CD4-positive, alpha-beta T cell treated with Interleukin-15 for 1 hour (primary cell): ENCODE measurements at places on chromosomes 3 and 15.
A peak's percentile ranks its signal among the peaks of the same experiment; 100 is the strongest.

- no peak for DNase-seq
Measured at GRCh38 chr3:173753593-173753992, 356.0 kb downstream of the NLGN1 start.

DNA sequence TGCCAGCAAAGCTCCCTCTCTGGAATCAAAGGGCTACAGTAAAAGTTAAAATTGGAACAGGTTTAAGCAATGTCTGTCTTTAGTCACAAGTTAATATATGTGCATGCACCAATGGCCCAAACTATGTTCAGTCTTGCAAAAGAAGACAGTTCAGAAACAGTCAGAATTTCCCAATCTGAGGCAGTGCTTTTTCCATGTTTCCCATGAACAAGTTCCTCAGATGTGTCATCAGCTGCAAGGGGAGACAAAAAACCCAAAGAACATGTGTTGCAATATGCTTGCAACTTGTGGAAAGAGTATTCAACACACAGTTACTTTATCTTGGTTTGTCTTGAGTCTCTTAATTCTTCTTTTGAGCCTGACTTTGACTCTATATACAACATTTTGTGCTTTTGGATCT, 148.4 kb downstream of the USP13 start:
- no peak for DNase-seq

GRCh38 chr3:160812304-160812703, 56.3 kb downstream of the PPM1L start:
- DNase-seq, result no peak

DNA sequence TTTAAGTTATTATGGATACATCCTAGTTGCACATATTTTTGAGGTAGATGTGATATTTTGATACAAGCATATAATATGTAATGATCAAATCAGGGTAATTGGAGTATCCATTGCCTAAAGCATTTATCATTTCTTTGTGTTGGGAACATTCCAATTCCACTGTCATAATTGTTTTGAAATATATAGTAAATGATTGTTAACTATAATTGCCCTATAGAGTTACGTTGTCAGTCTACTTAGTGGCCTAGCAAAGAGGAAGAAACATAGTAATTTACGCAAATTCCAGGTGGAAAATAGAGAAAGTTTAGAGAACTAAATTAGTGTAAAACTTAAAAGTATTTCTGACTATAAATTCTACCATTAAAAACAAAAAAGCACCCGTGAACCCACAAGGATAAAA, 24.9 kb downstream of the NXPE3 start:
- DNase-seq, result no peak

GRCh38 chr15:74108111-74108510, 22.3 kb upstream of the ISLR2 start:
- DNase-seq, result no peak

DNA sequence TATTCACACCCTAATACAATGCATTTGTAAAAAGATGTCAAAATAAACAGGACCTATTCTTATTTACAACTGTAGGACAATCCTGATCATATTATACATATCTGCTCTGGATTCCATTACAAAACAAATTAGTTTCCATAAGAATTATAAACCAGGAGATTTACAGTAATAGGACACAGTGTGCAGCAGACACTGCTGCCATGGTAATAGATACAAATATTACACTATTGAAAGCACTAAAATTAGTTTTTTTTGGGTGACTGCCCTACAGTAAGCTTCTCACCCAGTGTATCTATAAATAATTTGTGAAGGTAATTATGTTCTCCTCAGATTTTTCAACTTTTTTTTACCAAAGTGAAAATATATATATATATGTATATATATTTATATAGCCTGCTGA, 47.9 kb downstream of the USF3 start:
- no peak for DNase-seq

DNA sequence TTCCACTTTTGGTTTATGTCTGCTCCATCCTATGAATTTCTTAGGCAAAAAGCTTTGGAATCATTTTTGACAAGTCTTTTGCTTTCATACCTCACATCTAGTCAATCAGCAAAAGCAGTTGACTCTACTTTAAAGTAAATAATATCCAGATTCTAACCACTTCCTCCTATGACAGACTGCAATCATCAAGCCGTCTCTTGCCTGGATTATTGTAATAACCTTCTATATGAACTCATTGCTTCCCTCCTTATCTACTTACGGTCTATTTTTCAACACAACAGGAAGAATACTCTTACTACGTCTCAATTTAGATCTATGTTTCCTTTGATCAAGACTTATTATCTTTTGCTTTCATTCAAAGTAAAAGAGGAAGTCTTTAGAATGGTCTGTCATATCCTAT, 20.7 kb downstream of the CLDN1 start:
- no peak for DNase-seq

- DNase-seq, result peak; percentile 24
Measured at GRCh38 chr3:111610189-111610588, 15.0 kb upstream of the ZBED2 start.

DNA sequence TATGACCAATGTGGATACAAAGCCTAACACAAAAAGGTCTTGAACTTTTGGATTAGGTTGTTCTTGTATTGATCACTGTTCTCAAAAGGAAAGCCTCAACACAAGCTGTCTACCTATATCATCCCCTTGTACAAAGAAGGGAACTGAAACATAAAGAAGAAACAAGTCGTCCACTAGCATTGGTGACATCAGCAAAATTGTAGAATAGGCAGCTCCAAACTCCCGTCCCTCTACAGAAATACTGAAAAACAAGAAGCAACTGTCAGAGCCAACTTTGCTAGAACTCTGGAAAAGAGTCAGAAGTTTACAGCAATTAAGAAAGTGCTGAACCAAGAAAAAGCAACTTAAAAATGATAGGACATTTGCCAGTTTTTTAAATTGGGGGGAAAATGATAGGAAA, 7.5 kb upstream of the NR1I2 start:
- DNase-seq, result no peak

DNA sequence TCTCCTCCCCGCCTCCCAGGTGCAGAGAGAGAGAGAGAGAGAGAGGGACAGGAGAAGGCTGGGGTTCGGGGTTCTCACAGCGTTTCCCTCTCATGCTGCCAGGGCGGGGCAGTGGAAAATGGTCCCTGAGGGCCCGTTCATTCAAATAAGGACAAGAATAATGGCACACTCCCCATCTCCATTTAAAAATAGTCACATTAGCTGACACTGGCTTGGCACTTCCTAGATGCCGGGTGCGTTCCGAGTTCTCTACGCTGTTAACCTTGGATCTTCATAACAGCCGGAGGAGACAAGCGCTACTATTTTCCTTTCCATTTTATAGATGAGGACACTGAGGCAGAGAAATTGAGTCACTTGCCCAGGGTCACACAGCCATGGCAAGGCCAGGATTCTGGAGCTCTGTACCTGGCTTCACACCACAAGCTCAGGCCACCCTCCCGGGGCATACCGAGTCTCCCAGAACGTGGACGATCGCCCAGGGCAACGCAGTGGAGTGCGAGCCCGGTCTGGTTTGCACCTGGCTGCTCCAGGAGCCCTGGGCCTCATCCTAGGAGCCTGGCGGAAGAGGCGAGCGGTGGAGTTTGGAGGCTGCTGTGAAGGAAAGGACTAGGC, 608 bp upstream of the SLC6A6 start:
- DNase-seq, result no peak

GRCh38 chr3:64708456-64708855, 20.7 kb upstream of the ADAMTS9 start:
- no peak for DNase-seq

GRCh38 chr3:122918576-122919290, 108.8 kb downstream of the SEMA5B start:
- no peak for DNase-seq

GRCh38 chr15:35626571-35627318, 80.8 kb upstream of the DPH6 start:
- DNase-seq, result no peak

DNA sequence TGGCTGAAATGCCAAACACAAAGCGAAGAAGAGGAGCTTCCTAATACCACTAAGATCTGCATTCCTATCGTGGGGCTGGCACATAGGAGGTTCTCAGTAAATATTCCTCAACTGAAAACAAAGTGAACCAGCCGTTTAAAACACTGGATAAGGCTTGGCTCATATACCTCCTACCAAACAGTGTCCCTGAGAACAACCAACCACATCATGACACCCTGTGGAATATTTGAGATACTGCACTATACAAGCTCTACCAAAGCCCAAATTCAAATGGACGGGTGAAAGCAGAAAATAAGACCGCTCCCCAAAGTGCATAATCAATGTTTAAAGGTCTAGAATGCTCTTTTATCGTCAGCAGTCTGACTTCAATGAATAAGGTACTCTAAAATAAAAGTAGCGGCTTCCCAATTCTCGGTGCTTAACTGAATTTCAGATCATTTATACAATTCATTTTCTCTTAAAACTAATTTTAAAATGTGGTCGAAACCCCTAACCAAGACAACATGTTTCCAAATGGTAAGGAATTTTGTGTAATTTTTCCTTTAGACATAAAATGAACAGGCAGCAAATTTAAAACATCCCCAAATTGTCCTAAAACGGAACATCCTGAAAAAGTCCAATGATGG, 425.8 kb downstream of the ERC2 start:
- no peak for DNase-seq

DNA sequence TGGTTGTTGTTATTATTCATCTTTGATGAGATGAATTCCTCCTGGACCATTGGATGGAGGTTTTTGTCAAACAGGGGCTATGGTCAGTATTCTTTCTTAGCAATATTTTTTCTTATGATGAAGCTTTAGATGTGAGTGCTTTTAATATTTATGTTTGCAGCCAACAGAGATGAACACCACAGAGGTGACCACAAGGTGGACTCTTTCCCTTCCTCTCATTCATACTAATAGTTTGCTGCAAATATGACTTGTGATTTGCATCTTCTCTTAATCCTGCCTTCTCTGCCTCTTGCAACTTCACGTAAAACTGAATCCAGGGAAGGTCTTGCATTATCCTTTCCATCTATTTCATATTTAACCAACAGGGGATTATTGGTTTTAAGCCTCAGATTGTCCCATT, 473.1 kb upstream of the UBE2E2 start:
- DNase-seq, result no peak

DNA sequence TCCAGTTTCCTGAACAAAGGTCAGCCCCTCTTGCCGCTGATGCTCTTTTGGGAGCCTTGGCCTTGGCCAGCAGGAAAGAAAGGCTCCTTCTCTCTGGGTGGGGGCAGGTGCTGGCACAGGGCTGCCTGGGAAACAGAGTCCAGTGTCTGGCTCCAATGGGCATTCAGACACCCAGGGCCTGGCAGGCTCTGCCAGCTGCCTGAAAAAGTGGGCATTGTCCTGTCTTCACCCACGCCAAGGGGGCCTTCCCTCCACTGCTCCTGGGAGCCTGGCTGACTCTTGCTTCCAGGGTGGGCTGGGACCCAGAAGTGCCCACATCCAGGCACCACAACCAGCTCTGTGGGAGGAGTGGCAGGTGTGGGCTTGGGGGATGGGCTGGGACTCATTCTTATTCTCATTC, 62.7 kb downstream of the RHCG start:
- DNase-seq, result no peak

- DNase-seq, result no peak
Measured at GRCh38 chr15:35305946-35306345, 220.9 kb upstream of the NANOGP8 start.

DNA sequence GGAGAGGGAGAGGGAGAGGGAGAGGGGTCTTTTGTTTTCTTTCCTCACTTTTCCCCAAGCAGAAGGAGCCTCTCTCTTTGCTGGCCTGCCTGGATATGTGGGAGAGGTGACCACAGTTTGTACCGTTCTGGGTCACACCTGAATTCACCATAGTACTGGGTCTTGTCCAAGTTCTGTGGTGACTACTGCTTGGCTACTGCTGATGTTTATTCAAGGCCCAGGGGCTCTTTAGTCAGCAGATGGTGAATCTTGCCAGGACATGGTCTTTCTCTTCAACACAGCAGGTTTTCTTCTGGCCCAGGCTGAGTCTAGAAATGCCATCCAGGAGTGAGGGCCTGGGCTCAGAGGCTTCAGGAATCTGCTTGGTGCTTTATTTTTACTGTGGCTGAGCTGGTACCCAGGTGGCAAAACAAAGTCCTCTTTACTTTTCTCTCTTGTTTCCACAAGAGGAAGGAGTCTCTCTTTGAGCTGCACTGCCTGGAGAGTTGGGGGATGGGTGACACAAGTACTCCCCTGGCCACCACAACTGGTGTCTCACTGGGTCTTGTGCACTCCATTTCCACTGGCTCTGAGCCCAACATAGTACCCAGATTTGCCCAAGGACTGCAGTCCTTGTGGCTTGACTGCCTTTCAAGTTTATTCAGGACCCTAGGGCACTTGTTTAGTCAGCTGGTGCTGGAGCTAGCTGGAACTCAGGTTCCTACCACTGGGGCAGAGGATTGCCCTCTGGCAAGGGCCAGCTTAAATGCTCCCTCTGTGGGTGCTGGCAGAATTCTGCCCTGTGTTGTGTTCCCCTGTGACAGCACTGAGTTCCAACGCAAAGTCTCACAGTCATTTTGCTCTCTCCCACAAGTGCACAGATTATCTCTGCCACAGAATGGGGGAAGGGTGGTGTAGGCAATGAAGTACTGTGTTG, 16.8 kb upstream of the CCNDBP1 start:
- DNase-seq, result no peak

DNA sequence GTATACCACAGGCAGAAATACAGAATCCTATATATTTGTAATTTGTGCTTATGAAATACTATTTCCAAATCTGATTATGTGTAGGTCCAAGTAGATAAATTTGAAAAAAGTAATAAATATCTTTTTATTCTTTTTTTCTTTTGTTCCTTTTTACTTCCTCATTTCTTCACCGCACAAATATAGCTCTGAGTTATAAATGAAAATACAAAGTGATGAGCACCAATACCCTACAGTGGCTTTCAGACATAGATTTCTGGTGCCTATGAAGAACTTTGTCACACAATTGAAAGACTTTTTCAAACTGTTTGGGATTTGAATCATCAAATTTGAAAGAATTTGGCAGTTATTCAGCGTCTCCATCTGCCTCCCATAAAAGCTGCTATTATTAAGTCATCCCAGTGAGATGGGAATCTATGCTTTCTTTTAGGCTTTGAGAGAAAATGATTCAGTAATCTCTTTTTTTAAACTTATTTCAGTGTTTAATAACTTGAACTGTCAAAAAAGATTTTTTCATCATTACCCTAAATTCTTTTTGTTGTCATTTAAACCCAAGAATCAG, 363.6 kb upstream of the GOLIM4 start:
- DNase-seq, result no peak

- no peak for DNase-seq
Measured at GRCh38 chr15:25415217-25415616, 23.6 kb downstream of the UBE3A start.

DNA sequence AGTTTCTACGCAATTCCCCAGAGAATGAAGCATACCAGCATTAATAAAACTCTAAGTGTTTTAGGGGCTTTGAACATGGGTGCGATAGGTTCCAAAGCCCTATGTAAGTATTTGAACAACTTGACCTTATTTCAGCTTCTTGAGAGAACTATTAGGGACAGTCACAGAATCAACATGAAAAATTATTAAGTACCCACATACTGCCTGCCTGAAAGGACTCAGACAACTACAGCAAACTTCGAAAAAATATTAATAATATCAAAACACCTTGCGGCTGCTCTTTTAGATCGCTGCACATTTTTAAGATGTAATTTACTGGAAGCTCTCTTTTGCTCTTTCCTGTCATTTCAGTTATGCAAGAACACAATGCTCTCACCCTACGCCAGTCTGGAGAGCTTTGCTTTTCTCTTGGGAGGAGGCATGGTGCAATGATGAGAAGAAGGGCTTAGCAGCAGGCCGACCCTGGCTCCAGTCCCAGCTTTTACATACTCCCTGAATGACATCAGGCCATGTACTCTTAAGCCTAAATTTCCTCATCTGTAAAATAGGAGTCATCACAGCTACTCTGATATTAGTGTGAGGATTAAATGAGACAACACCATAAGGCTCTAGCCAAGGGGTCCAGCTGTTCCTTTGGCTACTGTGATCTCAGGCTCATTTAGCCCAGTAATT, 640.7 kb downstream of the FHIT start:
- no peak for DNase-seq

- DNase-seq, result no peak
Measured at GRCh38 chr3:31977736-31978135, 3.3 kb downstream of the OSBPL10 start.
